ENCODE measurements at places on chromosomes 12 and 14.
A peak's percentile ranks its signal among the peaks of the same experiment; 100 is the strongest.

DNA sequence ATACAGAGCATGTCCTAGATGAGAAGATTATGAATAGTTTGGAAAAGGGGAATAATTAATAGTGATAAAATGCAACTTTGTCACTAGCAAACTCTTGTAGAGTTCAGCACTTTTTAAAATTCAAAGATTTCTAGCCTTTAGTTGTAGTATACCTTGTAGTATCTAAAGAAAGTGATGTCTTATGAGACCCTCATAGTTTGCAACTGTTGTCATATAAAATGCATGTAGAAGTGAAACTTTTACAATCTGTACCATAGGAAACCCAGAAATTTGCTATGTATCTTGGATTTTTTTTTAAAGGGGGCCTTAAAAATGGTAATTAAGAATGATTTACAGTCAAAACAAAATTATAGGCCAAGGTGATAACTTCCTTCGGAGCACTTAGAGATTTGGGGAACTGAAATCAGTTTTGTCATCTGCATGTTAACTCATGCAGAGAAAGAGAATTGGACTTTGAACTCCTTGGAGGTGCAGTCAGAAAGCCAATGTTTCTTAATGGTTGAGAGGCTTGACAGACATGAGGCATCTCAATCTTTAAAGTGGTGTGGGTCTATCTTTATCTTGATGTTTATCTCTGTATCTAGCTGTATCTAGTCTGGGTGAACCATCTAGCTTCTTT lies 1.3 kb downstream of the LRRK2 start:
- no peak for DNase-seq

- no peak for DNase-seq
These were observed 110.1 kb downstream of the EML5 start for GRCh38 chr14:88682495-88683114.

GRCh38 chr14:36163451-36163850 lies 13.1 kb downstream of the PTCSC3 start:
- no peak for DNase-seq

DNA sequence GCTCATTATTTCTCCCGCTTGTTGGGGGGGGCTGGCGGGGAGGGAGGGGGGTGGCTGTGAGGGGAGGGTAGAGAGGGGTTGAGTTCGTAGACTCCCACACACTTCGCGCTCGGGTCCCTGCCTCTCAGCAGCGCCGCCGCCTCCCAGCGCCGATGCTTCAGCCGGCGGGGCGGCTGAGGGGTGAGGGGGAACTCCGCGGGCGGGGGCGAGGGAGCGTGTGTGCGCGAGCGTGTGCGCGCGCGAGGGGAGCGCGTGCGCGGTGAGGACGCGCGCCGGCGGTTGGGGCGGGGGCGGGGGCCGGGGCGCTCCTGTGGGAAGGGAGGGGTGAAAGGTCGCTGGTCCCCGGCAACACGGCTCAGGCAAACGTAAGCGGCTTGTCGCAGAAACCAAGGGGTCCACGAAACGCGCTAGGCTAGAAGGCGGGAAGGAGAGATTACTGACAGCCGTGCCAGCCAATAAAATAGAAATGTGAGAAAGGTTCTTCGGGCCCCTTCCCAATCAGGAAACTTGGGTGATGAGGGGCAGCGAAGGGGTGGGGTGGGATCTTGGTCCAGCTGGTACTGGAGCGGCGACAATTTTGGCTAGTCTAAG lies 343 bp upstream of the NOVA1 start:
- DNase-seq = no peak

- DNase-seq = no peak
These were observed 57.0 kb downstream of the TEAD4 start for GRCh38 chr12:3016191-3016590.

GRCh38 chr12:29463198-29463597 lies 34.3 kb downstream of the OVCH1 start:
- no peak for DNase-seq

DNA sequence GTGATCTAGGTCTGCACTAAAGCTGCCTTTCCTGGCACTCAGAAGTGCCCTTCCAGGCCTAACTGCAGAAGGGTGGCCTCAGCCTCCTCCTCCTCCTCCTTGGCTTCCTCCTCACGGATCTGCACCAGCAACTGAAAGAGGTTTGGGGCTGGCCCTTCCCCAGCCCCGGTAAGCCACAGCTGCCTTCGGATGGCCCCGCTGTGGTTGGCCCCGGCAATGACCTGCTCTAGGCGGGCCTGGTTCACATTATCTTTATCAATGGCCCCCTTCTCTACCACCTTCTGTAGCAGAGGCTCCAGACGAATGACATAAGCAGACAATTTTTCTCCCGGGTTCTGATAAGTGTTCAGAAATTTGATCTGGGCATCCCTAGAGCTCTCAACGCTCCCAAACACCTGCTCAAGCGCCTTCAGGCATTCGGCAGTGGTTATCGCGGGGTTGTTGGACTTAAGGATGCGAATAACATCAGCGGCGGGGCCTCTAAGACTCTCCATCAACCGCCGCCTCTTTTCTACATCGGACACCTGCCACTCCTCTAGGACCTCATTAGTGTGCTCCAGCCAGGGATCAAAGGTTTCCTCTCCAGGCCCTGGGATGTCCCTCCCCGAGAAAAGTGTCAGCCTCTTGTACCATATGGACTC lies 1.5 kb downstream of the PNMA1 start:
- DNase-seq = peak; percentile 44

DNA sequence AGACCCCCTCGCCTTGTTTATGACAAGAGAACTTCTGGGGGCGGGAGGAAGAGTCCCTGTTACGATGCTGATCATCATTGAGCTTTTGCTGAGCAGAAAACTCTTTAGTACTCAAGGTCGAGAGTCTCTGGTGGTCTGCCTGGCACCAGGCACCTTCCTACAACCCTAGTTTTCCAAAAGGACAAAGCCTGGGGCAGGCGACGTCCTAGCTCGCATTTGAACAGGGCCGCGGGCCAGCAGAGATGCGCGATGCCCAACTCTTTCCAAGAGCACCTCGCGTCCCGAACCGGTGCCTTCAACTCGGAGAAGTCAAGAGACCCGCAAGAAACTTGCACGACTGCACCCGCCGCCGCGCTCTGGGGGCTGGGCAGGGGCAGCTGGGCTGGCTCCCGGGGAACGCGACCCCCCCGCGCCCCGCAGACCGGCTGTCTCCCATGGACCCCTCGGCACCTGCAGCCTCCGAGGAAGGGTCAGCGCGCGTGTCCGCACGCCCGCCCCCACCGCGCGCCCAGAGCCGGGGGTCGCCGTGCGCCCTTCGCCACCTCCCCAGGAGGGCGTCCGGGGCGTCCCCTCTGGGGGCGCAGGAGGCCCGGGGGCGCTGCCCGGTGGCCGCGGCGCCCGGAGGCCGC lies 377 bp upstream of the BCL7A start:
- no peak for DNase-seq

DNA sequence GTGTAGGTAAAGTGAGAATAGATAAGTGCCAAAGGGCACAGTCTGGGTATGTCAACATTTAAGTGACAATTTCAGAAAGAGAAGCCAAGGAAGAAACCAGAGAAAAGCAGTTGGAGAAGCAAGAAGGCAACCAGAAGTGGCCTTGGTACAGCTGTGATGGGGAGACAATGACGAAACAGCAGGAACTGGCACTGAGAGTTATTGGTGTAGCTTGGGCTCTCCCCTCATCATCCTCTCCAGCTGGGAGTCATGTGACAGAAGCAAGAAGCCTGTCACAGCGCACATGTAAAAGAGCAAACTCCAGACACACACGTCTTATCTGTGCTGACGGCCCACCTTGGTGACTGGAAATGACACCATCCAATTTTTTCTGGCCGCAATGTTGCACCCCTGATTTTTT lies 203.3 kb upstream of the NUDT4 start:
- DNase-seq = no peak

DNA sequence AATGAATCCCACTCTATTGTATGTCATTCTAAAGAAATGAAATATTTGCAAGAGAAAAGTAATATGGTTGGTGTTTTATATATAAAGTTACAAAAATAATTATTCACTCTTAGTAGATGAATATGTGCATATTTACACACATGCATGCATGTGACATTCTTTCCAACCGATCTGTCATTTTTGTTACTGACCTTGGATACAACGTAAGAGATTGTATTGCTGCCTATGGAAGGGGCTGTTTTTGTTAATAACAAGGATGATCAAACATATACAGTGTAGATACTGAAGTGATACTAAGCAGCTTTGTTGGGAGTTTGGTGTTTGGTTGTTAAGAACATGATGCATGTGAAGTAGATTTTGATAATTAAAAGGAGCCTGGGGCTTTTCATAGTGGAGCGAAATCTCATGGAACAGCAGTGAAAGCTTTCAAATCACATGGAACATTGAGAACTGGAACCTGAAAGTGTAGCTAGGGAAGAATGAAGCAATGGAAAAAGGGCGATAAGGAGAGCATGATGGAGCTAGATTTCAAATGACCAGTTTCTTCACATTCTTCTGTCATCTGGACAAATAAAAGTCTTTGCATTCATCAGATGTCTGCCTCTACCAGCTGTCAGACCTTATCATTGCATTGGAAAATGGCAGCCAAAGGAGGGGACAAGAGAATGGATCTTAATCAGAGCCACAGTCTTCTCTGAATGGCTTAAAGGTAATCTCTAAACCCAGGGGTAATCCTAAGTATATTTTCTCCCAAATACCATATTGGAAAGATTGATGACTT lies 10.0 kb downstream of the BORCS5 start:
- no peak for DNase-seq

DNA sequence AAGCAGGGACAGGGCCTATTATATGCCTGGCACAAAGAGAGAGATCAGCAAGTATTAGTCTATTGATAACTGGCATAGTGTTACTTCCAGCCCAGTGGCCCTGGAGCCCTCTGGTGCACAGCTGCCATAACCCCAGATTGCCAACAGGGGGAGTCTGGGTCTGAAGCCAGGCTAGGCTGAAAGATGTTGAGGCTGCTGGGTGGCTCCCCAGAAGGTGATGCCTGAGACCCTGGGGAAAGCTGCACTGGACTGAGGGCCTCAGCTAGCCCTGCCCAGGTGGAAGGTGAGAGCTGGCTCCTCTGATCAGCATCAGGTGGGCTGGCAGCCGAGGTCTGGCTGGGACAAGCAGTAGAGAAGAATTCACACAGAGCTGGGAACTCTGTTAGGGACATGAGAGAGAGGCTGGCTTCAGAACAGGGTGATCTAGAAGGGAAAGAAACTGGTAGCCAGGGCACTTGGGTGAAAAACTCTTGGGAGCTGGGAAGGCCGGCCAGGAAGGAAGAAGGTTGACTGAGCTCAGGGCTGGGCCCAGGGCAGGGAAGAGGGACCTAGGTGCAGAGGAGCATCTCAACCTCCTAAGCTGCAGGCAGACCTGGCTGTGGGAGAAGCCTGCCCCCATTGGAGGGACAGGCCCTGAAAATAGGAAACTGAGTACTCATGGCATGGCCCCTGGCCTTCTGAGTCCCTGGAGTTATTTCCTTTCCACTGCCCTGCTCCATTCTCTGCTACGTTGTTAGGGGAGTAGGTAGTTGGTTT lies 3.9 kb downstream of the GZMH start:
- DNase-seq = peak; percentile 72

DNA sequence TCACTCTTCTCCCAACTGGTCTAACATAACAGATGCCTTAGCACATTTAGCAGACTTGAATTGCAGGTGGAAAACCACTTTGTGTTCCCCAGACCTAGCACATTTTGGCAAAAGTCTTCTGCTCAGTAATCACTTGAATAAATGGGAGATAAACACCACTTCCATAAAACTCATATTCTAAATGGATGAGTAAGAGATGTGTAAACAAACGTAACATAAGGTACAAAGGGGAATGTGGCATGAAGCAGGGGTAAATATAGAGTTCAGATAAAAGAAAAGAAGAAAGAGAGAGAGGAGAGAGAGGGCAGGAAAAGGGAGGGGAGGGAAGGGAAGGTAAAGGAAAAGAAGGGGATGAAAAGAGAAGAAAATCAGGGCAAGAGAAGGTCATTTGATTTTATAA lies 17.0 kb upstream of the KERA start:
- DNase-seq = no peak

GRCh38 chr12:54206791-54207190 lies 18.0 kb upstream of the SMUG1 start:
- DNase-seq = no peak

DNA sequence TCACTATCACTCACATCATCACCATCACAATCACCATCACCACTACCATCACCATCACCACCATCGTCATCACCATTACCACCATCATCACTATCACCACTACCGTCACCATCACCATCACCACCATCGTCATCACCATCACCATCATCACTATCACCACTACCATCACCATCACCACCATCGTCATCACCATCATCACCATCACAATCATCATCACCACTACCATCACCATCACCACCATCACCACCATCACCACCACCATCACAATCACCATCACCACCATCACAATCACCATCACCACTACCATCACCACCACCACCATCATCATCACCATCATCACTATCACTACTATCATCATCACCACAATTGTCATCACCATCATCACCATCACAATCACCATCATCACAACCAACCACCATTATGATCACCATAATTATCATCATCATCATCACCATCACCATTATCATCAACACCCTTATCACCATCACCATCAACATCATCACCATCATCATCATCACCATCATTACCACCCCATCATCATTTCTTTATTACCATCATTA lies 90.8 kb downstream of the DICER1 start:
- no peak for DNase-seq

DNA sequence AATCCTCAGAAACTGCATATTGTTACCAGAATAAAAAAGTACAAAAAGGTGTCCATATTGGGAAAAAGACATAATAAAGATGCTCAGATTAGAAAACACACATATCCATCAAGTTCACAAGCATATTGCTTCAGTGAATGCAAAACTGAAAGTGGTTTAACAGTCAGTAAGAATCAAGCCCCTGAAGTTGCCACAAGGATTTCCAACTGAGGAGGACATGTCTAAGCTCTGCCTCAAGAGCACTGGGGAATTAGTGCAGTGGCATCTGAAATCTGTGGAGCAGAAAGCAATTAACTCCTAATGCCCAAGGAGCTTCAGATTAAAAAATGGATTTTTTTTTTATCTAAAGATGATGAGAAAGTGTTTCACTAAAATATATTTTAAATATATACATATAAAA lies 113.2 kb downstream of the DENND5B start:
- DNase-seq = no peak

DNA sequence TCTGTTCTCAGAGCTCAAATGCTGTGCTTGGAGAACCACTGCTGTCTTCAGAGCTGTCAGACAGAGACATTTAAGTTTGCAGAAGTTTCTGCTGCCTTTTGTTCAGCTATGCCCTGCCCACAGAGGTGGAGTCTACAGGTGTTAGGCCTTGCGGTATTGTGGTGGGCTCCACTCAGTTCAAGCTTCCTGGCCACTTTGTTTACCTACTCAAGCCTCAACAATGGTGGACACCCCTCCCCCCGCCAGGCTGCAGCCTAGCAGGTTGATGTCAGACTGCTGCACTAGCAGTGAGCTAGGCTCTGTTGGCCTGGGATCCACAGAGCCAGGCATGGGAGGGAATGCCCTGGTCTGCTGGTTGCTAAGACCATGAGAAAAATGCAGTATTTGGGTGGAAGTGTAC lies 323.8 kb downstream of the BCAT1 start:
- no peak for DNase-seq

GRCh38 chr12:53748072-53748840 lies 3.5 kb downstream of the CISTR start:
- DNase-seq = no peak

- DNase-seq = no peak
These were observed 7.1 kb downstream of the ERG28 start for GRCh38 chr14:75653563-75653962.

GRCh38 chr12:66851134-66851533 lies 172.3 kb upstream of the GRIP1 start:
- no peak for DNase-seq

GRCh38 chr14:74245292-74245691 lies 6.0 kb downstream of the VSX2 start:
- DNase-seq = no peak
